ENCODE measurements at places on chromosomes 5 and 9. TPM values are rescaled to one million over a fixed set of nuclear protein-coding genes. Genes with fewer than 3 reads are reported as not detected.

The NRG2 gene
- total RNA-seq, result not detected

The ARSI gene
- total RNA-seq, result not detected

The IFNB1 gene
- 0.57 TPM for total RNA-seq

The GMCL2 gene
- not detected for total RNA-seq

The MED10 gene
- 49.3 TPM for total RNA-seq

The UNC13B gene
- 5.4 TPM for total RNA-seq

The SPATA24 gene
- total RNA-seq, result 7.4 TPM

The ZDHHC11B gene
- not detected for total RNA-seq

The CDH12 gene
- not detected for total RNA-seq

The ABLIM3 gene
- total RNA-seq, result not detected

- H3K27ac ChIP-seq, result peak overlapping the region; percentile 79
- H3K4me3 ChIP-seq, result no peak overlapping the region
- peaks cover 72% of the 10 kb centered on the region for H3K4me1 ChIP-seq
- no peaks in the 10 kb centered on the region for H3K27me3 ChIP-seq
- H3K36me3 ChIP-seq, result peaks cover 16% of the 10 kb centered on the region
Measured at GRCh38 chr5:171965745-171966144, 40.7 kb downstream of the FBXW11 start.

- H3K4me3 ChIP-seq, result peak overlapping the region; percentile 60
- H3K27me3 ChIP-seq, result peaks cover 25% of the 10 kb centered on the region
- H3K36me3 ChIP-seq, result no peaks in the 10 kb centered on the region
- no peak overlapping the region for H3K27ac ChIP-seq
Measured at GRCh38 chr5:2038321-2039179, 155.8 kb upstream of the IRX4 start.

- no peaks in the 10 kb centered on the region for H3K4me1 ChIP-seq
- peak; percentile 26 for DNase-seq
- H3K27me3 ChIP-seq, result peaks cover 3% of the 10 kb centered on the region
- no peak overlapping the region for H3K27ac ChIP-seq
Measured at GRCh38 chr9:93276973-93277372, 93.0 kb downstream of the WNK2 start.

DNA sequence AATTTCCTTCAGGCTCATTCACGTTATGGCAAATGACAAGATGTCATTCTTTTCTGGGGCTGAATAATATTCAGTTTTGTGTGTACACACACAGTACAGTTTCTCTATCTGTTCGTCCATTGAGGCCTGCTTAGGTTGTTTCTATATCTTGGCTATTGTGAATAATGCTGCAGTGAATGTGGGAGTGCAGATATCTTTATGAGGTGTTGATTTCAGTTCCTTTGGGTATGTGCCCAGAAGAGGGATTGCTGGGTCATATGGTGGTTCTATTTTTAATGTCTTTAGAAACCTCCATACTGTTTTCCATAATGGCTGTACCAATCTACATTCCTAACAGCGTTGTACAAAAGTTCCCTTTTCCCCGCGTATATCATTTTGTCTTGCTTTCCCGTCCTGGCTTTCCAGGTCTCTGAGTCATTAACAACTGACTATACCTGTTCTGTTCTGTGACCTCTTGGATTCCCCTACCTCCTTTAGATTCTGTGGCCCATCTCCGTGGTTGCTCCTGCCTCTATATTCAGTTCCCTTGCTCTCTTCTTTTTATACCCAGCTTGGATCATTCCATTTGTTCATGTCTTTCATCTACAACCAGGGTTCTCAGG is 6.8 kb downstream of the SNX30 start:
- H3K36me3 ChIP-seq, result no peaks in the 10 kb centered on the region
- no peaks in the 10 kb centered on the region for H3K27me3 ChIP-seq
- no peak overlapping the region for H3K4me3 ChIP-seq
- no peak for DNase-seq
- H3K4me1 ChIP-seq, result peaks cover 58% of the 10 kb centered on the region

- H3K27me3 ChIP-seq, result no peaks in the 10 kb centered on the region
- H3K27ac ChIP-seq, result no peak overlapping the region
- H3K4me1 ChIP-seq, result no peaks in the 10 kb centered on the region
- no peak for DNase-seq
- H3K4me3 ChIP-seq, result no peak overlapping the region
Measured at GRCh38 chr9:82934949-82935348, 128.0 kb downstream of the RASEF start.

DNA sequence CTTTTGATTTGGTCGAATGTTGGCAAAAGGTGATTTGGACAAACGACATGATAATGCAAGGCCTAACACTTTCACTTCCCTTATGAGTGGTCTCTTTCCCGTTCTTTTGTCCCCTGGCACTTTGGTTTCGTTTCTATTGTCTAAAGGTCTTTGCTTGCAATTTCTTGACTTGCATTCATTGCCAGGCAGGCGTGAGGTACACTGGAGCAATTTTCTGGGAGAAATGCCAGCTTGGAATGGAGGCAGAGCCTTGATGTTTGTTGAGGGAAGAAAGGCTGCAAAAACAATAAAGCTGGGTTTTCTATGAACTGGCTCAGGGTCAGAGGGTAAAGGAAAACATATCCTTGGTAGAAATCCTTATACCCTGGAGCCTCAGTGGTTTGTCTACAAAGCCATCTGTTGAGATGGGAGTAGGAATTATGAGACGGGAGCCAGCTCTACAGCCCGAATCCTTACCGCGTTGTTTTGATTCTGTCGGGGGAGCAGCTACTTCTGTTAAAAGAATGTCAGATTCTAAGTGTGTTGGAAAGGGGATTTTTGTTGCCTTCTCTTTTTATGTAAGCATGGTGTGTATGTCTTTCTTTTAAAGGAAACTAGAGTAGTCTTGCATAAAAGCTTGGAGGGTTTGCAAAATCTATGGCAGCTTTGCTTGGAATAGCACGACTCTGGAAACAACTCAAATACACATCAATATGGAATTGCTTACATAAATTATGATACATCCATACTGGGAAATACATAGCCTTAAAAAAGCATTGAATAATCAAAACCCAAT is 158.9 kb downstream of the RMI1 start:
- H3K27me3 ChIP-seq, result peaks cover 45% of the 10 kb centered on the region
- no peaks in the 10 kb centered on the region for H3K36me3 ChIP-seq
- peaks cover 9% of the 10 kb centered on the region for H3K4me1 ChIP-seq
- no peak for DNase-seq

DNA sequence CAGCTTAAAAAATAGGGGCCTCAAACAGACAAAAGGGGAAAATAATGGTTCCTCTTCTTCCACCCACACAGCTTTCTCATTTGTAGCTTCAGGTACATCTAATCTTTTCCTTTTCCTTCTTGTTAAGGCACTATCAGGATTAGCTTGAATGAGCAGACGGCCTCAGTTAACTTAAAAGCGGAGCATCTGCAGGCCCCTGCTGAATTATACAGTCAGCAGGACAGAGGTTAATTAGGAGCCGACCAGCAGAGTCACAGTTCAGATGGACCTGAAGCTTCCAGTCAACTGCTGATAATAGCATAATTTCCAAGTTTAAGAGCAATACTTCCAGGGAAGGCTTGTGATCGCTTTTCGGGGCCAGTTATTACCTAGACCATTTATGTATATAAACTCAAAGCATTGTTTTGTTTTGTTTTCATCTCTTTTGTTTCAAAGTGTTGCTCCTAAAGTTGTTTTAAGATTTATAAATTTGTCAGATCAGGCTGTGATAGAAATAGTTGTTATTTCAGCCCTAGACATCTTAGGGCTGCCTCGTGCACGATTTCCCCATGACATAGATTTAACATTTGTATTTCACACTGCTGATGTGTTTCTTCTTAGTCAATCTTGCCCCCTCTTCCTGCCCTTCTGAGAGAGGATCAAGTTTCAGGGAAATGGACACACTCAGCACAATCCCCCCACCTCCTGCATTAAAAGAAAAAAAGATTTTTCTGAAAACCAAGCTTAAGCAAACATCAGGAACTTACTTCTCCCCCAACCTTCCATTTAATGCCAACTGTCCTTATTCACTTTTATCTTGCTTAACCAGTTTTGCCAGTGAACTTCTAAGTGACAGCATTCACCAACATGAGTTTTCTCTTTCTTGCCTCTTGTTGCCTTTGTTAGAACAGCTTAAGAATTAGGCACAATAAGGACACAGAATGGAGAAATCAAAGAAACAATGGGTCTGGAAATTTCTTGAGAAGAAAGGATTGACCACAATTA is 449.8 kb downstream of the ARHGEF28 start:
- peaks cover 13% of the 10 kb centered on the region for H3K27me3 ChIP-seq
- no peak overlapping the region for H3K4me3 ChIP-seq
- no peaks in the 10 kb centered on the region for H3K4me1 ChIP-seq
- no peak for DNase-seq
- H3K36me3 ChIP-seq, result no peaks in the 10 kb centered on the region

GRCh38 chr5:169178754-169179153 is 122.2 kb downstream of the SLIT3 start:
- H3K27me3 ChIP-seq, result no peaks in the 10 kb centered on the region

GRCh38 chr5:81749561-81750307 is 1.2 kb downstream of the SSBP2 start:
- H3K4me3 ChIP-seq, result peak overlapping the region; percentile 92
- H3K27me3 ChIP-seq, result no peaks in the 10 kb centered on the region
- H3K4me1 ChIP-seq, result peaks cover 33% of the 10 kb centered on the region
- H3K36me3 ChIP-seq, result peaks cover 4% of the 10 kb centered on the region

GRCh38 chr5:51997500-51997899 is 614.3 kb downstream of the ISL1 start:
- no peak overlapping the region for H3K27ac ChIP-seq
- no peaks in the 10 kb centered on the region for H3K27me3 ChIP-seq
- no peak overlapping the region for H3K4me3 ChIP-seq
- no peaks in the 10 kb centered on the region for H3K36me3 ChIP-seq

- no peaks in the 10 kb centered on the region for H3K36me3 ChIP-seq
- no peak for DNase-seq
- no peak overlapping the region for H3K27ac ChIP-seq
- no peak overlapping the region for H3K4me3 ChIP-seq
Measured at GRCh38 chr9:120716483-120716882, 2.2 kb upstream of the MEGF9 start.

DNA sequence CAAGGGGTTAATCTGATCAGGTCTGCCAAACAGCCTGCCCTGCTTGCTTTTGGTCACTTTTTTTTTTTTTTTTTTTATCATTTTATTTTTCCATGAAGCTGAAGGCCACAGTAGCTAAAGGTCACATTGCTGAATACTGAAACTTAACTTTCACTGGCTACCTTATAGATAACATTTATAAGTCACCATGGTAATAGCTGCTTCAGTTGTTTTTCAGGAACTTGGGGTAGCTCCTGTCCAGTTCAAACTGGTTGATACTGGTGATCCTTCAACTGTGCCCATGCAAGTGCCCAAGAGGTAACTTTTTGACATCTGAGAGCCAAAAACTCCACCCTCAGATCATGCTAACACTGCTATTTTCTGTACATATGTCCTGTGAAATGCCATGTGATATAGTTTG is 68.3 kb upstream of the RGS7BP start:
- H3K27ac ChIP-seq, result no peak overlapping the region
- no peaks in the 10 kb centered on the region for H3K4me1 ChIP-seq
- H3K4me3 ChIP-seq, result no peak overlapping the region

GRCh38 chr5:144864118-144864517 is 693.4 kb downstream of the KCTD16 start:
- H3K4me3 ChIP-seq, result no peak overlapping the region
- H3K27me3 ChIP-seq, result no peaks in the 10 kb centered on the region
- no peak for DNase-seq
- no peak overlapping the region for H3K27ac ChIP-seq
- H3K4me1 ChIP-seq, result no peaks in the 10 kb centered on the region

GRCh38 chr5:122721127-122721526 is 53.8 kb upstream of the SNX2 start:
- H3K27ac ChIP-seq, result no peak overlapping the region
- H3K36me3 ChIP-seq, result no peaks in the 10 kb centered on the region
- H3K4me3 ChIP-seq, result no peak overlapping the region
- H3K4me1 ChIP-seq, result no peaks in the 10 kb centered on the region
- no peak for DNase-seq

DNA sequence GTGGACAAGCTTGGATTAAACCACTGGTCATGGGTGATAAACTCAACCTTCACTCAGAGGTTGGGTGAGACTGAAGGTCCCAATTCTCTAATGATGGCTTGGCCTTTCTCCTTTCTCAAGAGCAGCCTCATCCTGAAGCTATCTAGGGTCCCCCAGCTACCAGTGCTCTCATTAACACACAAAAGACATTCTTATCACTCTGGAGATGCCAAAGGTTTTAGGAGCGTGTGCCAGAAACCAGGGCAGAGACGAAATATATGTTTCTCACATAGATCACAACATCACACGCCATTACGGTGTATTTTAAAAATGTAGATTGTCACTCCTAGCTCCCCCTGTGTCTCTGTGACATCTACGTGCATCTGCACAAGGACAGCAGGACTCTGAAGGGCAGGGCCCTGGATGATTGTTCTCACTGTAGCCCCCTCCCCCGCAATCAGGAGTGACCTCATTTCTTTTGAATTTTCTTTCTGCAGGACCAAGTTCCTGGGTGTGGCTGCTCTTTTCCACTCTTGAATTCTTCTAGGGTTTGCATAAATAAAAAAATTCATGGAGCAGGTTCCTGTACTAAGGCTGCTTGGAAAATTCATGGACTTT is 311.3 kb downstream of the GADD45G start:
- no peak overlapping the region for H3K4me3 ChIP-seq
- peaks cover 4% of the 10 kb centered on the region for H3K4me1 ChIP-seq
- H3K27me3 ChIP-seq, result peaks cover 2% of the 10 kb centered on the region

- no peak overlapping the region for H3K4me3 ChIP-seq
- H3K4me1 ChIP-seq, result no peaks in the 10 kb centered on the region
- peaks cover 3% of the 10 kb centered on the region for H3K27me3 ChIP-seq
- no peaks in the 10 kb centered on the region for H3K36me3 ChIP-seq
- no peak overlapping the region for H3K27ac ChIP-seq
- no peak for DNase-seq
Measured at GRCh38 chr5:5781335-5781734, 358.9 kb downstream of the ICE1 start.

GRCh38 chr9:98442541-98442940 is 187.1 kb upstream of the TBC1D2 start:
- no peak for DNase-seq
- H3K4me3 ChIP-seq, result no peak overlapping the region
- H3K27ac ChIP-seq, result no peak overlapping the region
- no peaks in the 10 kb centered on the region for H3K4me1 ChIP-seq
- no peaks in the 10 kb centered on the region for H3K36me3 ChIP-seq

GRCh38 chr5:29037716-29038115 is 1999.3 kb upstream of the CDH9 start:
- no peaks in the 10 kb centered on the region for H3K4me1 ChIP-seq

- no peak for DNase-seq
- no peaks in the 10 kb centered on the region for H3K27me3 ChIP-seq
- H3K4me3 ChIP-seq, result no peak overlapping the region
- no peak overlapping the region for H3K27ac ChIP-seq
Measured at GRCh38 chr5:75405296-75405695, 68.3 kb downstream of the HMGCR start.

GRCh38 chr5:50717651-50718050 is 51.2 kb downstream of the PARP8 start:
- H3K4me1 ChIP-seq, result peaks cover 78% of the 10 kb centered on the region
- DNase-seq, result no peak
- no peak overlapping the region for H3K4me3 ChIP-seq
- H3K36me3 ChIP-seq, result no peaks in the 10 kb centered on the region
- H3K27me3 ChIP-seq, result no peaks in the 10 kb centered on the region
- no peak overlapping the region for H3K27ac ChIP-seq

DNA sequence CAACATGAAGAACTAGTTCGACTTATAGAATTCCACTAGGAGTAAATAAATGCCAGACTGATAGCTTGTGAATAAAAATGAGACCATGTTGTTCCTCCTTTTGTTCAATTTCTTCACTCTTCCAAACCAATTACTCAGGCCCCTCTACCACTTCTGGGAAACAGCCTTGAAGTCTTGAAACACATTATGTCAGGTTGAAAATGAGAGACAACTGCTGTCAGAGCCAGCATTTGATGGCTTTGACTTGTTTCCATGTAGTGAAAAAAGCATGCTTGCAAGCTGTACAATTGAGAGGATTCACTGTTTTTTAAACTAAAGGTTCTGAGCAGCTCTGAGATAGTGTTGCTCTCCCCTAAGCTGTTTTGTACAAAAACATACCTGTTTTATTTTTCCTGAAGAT is 337.1 kb upstream of the SGCD start:
- DNase-seq, result no peak
- H3K4me1 ChIP-seq, result no peaks in the 10 kb centered on the region
- H3K36me3 ChIP-seq, result no peaks in the 10 kb centered on the region
- H3K27me3 ChIP-seq, result peaks cover 10% of the 10 kb centered on the region
